ENCODE measurements at places on chromosomes 2 and 18. TPM values are rescaled to one million over a fixed set of nuclear protein-coding genes. Genes with fewer than 3 reads are reported as not detected.

- no peak for DNase-seq
Observed at GRCh38 chr2:21111012-21111411, 12.8 kb upstream of the TDRD15 start.

The TSPYL6 gene
- polyA plus RNA-seq = not detected

The PDE11A gene
- polyA plus RNA-seq = not detected

The FEV gene
- polyA plus RNA-seq = not detected

DNA sequence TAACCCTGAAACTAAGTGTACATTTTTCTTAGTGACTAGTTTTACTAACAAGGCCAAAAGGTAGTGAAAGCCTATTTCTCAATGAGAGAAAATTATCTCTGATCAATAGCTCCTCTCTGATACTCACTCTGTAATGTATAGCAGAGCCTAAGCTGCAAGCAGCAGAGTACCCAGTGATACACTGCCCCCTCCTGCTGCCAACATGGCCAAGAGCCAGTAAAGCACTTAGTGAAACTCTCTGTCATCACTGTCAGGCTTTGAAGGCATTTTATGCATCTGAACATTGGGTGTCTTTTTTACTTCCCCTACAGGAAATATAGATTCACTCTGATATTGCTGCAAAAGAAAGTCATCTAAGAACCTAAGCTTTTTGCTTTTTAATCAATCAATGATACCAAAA is 784.1 kb upstream of the CDH7 start:
- no peak for DNase-seq

- DNase-seq = no peak
Observed at GRCh38 chr2:107584577-107584976, 242.1 kb upstream of the RGPD4 start.

The REG1B gene
- not detected for polyA plus RNA-seq

The LDAH gene
- 5.7 TPM for polyA plus RNA-seq

GRCh38 chr2:53751728-53752127 is 15.9 kb upstream of the CHAC2 start:
- no peak for DNase-seq

The PSMA8 gene
- 0.13 TPM for polyA plus RNA-seq

The TNP1 gene
- not detected for polyA plus RNA-seq

GRCh38 chr2:3730646-3731045 is 27.3 kb downstream of the DCDC2C start:
- no peak for DNase-seq

- DNase-seq = no peak
Observed at GRCh38 chr2:186135686-186136085, 350.4 kb upstream of the ZC3H15 start.

DNA sequence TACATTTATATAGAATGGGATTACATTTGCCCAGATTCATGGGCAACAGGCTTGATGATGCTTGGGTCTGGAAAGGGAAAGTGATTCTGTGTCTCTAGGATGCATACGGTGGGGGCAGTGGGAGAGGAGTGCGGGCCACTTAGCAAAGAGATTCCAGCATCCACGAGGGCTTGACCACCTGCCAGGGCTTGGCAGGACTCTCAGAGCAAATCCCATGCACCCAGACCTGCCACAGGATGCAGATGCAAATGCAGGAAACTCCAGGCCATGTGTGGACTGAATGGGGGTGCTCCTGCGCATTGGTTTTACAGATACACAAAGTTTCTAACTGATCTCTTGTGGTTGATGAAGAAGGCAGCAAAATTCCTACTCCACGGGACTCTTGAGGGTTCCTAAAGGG is 334.7 kb downstream of the CYRIA start:
- DNase-seq = no peak

DNA sequence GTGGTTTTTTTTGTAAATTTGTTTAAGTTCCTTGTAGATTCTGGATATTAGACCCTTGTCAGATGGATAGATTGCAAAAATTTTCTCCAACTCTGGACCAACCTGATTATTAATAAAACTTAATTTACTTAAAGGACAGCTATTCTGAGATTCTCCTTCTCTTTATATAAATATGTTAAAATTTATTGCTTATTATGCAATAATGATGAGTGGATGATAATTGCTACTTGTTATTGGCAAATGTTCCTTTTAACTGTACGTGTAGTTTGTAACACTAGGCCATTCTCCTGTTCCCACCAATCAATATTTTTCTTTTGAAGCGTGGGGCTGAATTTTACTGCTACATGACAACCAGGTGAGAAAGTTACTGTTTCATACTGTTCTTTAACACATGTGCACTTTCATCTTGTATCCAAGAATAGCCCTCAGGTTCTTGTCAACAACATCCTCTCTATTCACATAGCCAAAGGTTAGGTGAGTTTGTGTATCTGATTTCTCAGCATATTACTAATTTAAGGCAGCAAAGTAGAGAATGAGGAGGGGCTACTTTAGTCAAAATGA is 16.6 kb upstream of the STK17B start:
- DNase-seq = no peak

DNA sequence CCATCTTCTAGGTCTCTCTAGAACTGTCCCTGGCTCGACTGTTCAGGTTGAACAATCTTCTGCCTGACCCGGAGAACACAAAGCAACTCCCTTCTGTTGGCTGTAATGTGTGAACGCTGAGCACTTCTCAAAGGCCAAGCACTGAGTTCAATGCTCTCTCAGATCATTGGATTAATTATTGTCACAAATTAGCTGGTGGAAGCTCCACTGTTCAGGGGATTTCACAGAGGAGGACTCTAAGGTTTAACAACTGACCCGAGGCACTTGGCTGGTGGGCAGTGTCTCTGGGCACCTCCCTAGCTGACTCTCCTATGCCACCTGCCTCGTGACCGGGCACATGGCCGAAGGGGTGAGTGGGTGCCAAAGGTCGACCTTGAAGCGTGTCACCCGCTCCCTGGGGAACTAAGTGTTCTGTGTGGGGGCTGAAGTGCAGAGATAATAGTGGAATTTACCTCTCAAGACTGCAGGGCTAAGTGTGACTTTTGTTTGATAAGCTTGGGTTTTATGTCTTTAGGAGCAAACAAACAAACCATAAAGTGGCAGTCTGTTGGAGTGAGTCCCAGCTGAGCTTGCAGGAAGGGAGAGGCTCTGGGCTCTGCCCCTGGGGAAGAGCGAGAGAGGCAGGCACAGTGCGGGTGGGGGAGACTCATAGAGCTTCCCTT is 64.8 kb downstream of the BCL2L11 start:
- DNase-seq = no peak

DNA sequence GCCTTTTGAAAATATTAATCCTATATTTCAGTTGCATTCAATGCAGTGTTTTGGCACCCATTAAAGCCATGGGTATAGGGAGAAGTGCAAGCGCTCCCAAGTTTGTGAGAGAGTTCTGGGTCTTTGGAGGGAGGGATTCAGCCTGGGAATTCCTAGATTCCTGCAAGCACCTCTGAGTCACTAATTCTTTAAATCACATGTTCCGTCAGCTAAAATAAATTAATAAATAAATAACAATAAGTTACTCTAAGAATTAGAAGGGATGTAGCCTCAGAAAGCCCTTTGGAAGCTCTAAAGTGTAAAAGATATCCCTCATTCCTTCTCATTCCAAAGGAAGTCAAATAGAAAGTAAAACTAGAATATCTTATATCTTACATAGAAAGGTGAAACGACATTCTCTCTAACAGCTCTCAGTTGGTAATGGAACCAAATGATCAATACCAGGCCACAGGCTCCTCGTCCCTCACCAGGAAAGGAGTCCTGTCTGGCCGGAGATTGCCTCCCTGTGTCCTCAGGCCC is 222.4 kb upstream of the RBBP8 start:
- DNase-seq = no peak

The HRH4 gene
- polyA plus RNA-seq = not detected

The FBXO41 gene
- 17.1 TPM for polyA plus RNA-seq

GRCh38 chr2:112821142-112821541 is 15.4 kb downstream of the IL1B start:
- DNase-seq = no peak

The UGT1A5 gene
- polyA plus RNA-seq = not detected

The TCF7L1 gene
- polyA plus RNA-seq = not detected

The GNLY gene
- polyA plus RNA-seq = 11.1 TPM

The CTNNA2 gene
- polyA plus RNA-seq = not detected

The SERPINB10 gene
- polyA plus RNA-seq = 0.56 TPM

- no peak for DNase-seq
Observed at GRCh38 chr2:221818616-221819320, 246.7 kb upstream of the EPHA4 start.

DNA sequence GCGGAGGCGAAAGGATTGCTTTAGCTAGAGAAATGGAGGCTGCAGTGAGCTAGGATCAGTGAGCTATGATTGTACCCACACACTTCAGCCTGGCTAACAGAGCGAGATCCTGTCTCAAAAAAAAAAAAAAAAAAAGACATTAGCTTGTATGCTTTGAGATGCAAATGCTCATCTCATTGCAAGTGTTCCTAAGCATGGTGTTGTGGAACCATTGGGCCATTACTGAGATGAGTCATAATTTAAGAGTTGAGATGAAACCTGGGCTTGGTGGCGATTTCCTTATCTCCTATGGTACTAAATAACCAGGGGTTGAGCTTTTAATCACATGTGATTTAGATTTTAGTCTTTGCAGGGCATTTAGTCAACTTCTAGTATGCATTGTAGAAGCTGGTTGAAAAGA is 2.2 kb downstream of the PLEKHA3 start:
- DNase-seq = no peak

The CROCC2 gene
- polyA plus RNA-seq = not detected

- DNase-seq = no peak
Observed at GRCh38 chr18:44834867-44835469, 154.3 kb downstream of the SETBP1 start.

GRCh38 chr2:9573013-9573720 is 17.5 kb upstream of the ADAM17 start:
- DNase-seq = no peak

DNA sequence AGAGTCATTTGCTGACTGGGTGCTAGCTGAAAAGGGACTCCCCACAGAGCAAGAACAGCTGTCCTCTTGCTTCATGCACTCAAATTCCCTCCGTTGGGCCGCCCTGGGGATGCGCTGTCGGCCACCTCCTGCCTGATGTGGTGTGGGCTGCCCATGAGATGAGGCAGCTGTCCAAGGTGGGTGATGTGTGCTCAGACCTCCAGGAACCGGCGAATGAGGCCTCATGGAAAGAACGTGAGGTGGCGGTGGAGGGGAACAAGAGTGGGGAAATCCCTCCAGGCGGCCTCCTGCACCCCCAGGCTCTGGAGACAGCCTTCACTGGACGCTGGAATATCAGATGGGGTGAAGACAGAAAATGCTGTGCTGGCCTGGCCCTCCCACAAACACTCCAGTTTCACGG is 79.8 kb downstream of the LONRF2 start:
- no peak for DNase-seq

DNA sequence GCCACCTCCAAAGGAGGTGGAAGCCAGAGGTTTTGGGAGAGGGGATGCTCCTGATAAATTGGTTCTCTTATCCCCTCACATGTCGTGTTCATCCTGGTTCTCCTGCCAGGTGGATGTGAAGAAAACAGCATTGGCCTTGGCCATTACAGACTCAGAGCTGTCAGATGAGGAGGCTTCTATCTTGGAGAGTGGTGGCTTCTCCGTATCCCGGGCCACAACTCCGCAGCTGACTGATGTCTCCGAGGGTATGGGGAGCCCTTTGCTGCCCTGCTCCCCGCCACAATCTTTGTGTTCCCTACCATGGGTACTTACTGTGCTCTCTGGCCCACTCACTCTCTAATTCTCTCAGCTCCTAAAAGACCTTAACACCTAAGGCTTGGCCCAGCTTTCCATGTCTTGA is 3.5 kb downstream of the RETREG2 start:
- no peak for DNase-seq

The C2orf78 gene
- polyA plus RNA-seq = not detected

The AQP4 gene
- polyA plus RNA-seq = not detected

DNA sequence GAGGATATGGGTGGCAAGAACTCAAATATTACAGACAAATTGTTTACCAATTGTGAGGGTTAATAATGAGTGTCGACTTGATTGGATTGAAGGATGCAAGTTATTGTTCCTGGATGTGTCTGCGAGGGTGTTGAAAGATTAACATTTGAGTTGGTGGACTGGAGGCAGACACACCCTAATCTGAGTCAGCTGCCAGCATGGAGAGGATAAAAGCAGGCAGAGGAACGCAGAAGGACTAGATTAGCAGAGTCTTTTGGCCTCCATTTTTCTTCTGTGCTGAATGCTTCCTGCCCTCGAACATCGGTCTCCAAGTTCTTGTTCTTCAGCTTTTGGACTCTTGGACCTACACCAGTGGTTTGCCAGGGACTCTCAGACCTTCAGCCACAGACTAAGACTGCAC is 1503.7 kb downstream of the LRP1B start:
- DNase-seq = no peak

DNA sequence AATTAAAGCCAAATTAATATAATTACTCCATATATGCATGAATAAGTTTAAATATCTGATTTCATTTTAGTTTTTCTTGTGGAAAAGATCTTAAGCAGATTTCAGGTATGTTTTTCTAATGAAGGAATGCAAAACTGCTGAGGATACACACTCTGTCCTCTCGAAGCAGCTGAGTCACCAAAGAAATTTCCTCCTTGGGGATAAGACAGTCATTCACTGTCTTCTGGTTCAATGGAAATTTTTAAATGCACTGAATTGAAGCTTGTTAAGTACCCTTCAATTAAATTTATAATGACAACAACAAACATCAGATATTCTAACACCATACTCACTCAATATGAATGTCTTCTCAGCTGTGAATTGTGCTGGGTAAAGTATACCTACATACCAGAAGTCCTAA is 101.5 kb upstream of the DNER start:
- no peak for DNase-seq

DNA sequence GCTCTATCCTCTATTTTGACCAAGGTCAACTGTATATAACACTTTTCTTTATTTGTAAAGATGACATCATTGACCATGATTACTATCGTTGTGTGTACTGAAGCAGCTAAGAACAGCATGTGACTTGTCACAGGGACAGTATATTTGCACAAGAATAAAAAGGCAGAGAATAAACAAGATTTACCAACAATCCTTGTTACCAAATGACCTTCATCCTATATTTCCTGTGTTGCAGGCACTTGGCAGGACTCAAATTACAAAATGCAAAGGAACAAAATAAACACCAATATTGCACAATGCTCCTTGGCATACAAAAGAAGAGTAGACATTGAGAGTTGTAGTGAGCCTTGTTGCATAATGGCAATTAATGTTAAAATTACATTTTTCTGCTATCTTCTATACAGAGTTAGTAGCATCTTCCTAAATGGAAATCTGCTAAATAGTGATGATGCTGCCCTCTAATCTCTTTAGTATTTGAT is 61.8 kb downstream of the RFTN2 start:
- DNase-seq = peak; percentile 5

DNA sequence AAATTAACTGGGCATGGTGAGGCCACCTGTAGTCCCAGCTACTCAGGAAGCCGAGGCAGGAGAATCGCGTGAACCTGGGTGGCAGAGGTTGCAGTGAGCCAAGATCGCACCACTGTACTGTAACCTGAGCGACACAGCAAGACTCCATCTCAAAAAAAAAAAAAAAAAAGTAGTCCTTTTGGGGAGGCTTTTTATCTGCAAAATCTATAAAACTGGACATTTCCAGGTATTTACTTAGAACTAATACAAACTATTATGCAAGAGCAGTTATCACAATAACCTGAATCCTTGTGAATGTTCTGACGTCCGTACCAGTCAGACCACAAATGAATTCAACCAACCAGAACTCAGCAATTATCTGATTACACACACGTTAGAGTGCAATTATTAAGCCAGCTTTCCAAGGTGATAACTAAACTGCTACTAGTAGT is 8.8 kb upstream of the RAPH1 start:
- DNase-seq = no peak

GRCh38 chr18:8724452-8724851 is 19.1 kb downstream of the MTCL1 start:
- DNase-seq = no peak

GRCh38 chr18:59712311-59712710 is 15.1 kb upstream of the CCBE1 start:
- no peak for DNase-seq

The C2orf49 gene
- polyA plus RNA-seq = 2.4 TPM

- DNase-seq = no peak
Observed at GRCh38 chr2:211228559-211228958, 672.2 kb downstream of the CPS1 start.
